Thyroid gland (tissue), 4 donors: ENCODE measurements at places on chromosomes 7 and 10.

GRCh38 chr7:71637578-71637977 is 505.6 kb downstream of the GALNT17 start:
- no peak for DNase-seq

DNA sequence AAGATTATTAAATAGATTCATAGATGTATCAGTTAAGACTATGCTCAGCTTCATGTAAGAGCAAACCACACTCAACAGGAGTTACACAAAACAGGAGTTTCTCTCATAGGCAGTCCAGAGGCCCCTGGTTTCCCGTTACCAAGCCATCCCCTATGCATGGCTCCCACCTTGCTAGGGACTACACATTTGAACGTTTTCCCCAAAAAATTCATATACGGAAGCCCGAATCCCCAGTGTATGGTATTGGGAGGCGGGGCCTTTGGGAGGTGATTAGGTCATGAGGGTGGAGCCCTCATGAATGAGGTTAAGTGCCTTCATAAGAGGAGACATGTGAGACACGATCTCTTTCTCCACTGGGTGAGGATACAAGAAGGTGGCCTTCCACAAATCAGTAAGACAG is 29.1 kb downstream of the RSU1 start:
- no peak for DNase-seq

- DNase-seq = no peak
Measured at GRCh38 chr7:39152701-39153100, 175.0 kb downstream of the POU6F2 start.

- DNase-seq = no peak
Measured at GRCh38 chr7:112753298-112753697, 36.9 kb downstream of the TMEM168 start.

- no peak for DNase-seq
Measured at GRCh38 chr10:33370434-33370930, 36.0 kb upstream of the NRP1 start.

DNA sequence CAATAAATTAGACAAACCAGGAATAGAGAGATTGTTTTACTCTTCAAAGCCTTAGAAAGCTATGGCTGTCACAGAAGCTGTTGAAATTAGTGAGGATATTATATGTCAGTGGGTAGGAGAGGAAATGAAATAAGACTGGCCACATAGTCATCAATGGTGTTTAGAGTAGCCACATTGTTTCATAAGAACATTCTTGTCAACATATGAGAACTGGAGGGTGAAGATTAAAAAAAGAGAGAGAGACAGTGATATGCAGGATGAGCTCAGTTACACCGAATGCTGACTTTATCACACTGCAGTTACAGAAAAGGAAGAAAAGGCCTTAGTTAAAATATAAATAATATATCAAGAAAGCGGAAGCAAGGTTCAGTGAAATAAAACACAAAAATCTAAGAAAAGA is 412.0 kb downstream of the CNTNAP2 start:
- no peak for DNase-seq

DNA sequence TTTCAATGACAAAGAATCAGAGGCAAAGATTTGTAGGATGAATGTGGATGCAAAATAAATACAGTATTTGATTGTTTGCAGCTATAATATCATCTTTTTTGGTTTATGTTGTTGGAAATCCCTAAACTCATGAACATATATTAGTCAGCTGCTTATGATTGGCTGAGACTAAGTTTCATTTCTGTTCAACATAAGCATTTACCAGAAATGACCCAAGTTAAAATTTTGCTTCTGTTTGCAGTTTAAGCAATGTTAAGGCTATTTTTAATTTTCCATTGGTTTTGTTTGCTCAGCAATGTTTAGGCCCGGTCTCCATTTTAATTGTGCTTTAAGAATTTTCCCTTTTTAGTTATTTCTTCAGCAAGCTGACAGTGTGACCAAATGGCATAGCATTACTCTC is 22.0 kb downstream of the GIMAP6 start:
- DNase-seq = no peak

DNA sequence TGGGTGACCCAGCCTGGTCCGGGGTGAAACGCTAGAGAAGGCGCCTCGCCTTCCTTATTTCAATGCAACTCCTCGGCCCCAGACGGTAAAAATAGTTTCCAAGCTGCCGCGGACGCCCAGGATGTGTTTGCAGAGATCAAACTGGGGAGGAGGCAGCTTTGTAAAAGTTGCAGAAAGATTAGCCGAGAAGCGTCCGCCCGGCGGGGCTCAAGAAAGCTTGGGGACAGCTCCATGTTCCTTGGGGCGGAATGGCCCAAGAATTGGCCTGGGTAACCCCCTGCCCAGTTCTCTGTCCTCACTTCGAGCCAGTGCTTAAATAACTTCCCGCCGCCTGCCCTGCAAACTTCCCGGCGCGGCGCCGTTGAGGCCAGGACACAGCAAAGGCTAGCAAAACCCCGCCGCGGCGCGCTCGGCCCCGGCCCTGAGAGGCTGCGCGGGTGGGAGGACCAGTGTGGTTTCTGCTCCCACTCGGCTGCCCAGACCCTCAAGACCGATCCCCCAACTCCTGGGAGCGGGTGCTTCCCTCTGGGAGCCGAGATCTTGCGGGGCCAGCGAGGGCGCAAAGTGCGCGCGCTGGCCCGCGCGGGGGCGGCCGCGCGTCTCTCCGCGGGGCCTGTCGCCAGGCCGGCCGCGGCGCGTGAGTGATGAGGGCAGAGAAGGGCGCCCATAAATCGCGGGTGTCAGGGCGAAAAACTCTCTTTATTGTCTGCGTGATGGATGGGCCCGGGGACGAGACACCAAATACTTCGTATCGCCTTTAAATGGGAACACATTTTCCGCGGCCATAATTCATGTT is 6.3 kb upstream of the ZNF503 start:
- peak; percentile 11 for DNase-seq

DNA sequence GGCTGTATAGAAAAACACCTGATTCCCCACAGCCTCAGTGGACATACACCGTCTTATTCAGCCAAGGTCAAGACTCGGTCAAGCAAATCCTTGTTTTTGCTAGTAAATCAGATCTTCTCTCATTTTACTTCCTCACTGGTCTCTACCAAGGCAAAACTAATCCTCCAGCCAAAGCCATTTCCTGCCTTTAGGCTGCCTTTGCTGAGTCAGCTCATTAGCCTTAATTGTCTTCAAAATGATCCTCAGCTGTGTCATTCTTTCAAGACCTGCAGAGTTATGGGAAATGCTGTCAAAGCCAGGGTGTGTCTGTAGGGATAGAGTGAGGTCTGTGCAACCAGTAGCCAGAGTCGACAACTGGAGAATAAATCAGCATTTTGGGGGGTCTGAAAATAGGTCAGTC is 107.2 kb upstream of the FAM180A start:
- no peak for DNase-seq

- DNase-seq = no peak
Measured at GRCh38 chr7:27686315-27686714, 23.6 kb upstream of the HIBADH start.

- DNase-seq = peak; percentile 61
Measured at GRCh38 chr10:97319671-97320479, 804 bp downstream of the FRAT1 start.

- DNase-seq = no peak
Measured at GRCh38 chr10:124453960-124454610, 4.2 kb upstream of the NKX1-2 start.

GRCh38 chr7:35334506-35334905 is 80.6 kb upstream of the TBX20 start:
- no peak for DNase-seq

DNA sequence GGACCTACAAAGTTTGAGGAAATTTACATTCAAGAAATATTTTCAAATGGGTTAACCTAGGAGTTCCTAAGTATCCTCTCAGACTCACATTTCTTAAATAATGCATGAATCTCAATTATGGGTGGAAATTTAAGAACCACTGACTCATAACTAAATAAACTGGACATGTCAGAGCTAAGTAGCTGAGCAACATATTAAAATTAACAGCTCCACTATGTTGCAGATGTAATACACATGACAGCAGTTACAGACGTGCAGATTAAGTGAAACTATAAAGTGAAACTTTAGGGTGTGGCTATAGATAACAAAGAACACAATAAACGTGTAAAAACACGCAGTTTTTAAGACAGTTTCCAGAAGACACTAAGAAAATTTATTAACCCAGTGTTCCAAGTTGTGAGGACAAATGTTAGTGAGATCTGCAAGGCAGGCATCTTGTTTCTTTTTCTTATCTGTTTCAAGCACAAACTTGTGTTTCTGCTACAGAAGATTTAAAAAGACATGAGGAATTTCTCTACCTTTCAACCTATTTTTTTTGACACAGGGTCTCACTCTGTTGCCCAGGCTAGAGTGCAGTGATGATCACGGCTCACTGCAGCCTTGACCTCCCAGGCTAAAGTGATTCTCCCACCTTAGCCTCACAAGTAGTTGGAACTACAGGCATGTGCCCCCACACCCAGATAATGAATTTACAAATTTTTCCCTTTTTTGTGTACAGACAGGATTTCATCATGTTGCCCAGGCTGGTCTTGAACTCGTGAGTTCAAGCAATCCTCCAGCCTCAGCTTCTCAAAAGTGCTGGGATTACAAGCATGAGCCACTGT is 25.3 kb downstream of the DNMBP start:
- DNase-seq = no peak

GRCh38 chr10:62463364-62463763 is 89.2 kb downstream of the ZNF365 start:
- no peak for DNase-seq

DNA sequence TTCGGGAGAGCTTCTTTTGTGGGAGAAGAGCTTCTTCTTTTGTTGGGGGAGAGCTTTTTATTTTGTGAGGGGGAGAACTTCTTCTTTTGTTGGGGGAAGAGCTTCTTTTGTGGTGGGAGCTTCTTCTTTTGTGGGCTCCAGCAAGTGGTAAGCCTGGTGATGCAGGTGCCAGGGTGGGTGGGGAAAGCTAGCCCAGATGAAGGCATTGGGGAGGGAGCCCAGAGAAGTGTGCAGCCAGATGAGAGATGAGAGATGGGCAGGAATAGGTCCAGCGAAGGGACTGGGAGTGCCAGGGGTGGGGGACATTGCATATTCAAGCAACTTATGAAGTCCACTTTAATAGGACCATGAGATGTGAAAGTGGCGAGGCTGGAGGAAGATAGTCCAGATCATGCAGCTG is 9.7 kb downstream of the ADRA2A start:
- no peak for DNase-seq

- no peak for DNase-seq
Measured at GRCh38 chr7:15558756-15559155, 3.1 kb downstream of the AGMO start.

GRCh38 chr7:142057101-142057500 is 54.4 kb upstream of the MGAM2 start:
- no peak for DNase-seq

DNA sequence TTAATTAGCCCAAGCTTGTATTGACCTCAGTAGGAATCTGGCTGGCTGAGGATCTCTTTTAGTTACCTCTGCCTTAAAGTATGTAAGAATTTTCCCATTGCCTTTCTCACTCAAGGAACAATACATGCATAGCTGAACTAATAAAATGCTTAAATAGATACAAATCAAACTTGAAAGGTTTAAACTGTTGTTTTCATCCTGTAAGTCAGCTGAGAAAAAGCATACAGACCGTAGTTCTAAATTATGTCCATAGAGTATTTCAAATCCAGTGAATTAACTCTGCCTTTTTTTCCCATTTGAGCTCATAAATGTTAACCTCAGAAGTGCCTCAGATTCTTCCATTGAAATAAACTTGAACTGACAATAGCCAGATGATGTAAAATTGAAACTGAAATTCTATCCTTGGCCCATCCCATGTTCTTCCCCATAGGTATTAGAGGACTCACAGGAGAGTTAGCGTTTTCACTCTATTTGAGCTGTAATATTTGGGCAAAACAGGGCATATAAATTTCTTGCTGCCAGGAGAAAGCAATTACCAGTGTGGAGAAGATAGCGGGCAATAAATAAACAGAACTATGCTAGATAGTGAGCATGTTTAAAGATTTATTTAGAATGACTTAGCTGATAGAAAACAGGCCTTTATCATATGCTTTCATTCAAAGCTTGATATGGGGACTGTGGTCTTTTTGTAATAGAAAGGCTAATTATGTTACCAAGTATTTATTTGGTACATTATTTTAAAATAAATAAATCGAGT is 163.7 kb downstream of the WNT2 start:
- DNase-seq = no peak

DNA sequence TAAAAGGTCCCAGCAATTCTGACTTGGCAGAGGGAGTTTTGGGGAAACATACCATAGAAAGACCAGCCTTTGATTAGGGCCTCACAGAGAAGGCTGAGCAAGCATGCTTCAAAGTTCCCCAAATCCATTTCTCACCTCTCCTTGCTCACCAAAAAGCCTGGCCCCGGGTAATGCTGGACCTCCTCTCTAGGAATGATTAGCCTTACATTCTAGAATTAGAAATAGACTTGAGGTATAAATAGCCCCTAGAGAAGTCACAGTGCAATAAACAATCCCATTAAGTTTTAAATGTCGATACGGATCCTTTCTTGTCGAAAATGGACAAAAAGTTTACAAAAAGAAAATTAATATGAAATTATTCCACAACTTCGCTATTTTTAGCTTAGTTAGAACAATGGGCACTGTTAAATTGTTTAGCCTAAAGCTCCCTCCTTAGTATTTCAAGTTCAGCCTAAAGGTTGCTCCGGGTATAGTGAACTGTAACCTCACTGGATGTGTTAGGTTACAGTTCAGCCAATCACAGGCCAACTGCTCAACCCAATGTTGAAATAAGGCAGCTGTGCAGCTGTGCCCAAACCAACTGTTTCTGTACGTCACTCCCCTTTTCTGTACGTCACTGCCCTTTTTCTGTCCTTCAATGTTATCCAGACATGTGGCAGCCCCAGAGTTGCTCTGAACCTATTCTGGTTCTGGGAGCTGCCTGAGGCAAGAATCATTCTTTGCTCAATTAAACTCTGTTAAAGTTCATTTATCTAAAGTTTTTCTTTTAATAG is 7.9 kb upstream of the GSDME start:
- no peak for DNase-seq

DNA sequence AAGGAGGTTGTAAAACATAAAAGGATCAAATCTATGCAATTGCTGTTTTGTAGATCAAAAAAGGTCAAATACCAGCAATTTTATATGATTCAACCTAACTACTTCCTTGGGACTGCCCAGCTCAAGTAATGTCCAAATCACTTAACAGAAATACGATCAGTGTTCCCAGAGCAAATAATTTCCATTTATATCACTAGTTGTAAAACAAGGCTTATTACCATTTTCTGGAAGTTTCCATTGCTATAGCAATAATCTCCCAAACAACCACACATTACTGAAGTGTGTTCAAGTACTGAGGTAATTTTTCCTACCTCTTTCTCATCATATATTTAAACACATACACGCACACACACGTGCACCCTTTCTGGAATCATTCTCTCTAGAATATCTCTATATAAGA is 123.3 kb downstream of the NRCAM start:
- DNase-seq = no peak

- no peak for DNase-seq
Measured at GRCh38 chr7:132311733-132312132, 264.5 kb downstream of the PLXNA4 start.

- DNase-seq = no peak
Measured at GRCh38 chr7:37145682-37146081, 303.0 kb downstream of the ELMO1 start.
